GM12892 (cell line): ENCODE measurements at places on chromosomes 7 and 10.

DNA sequence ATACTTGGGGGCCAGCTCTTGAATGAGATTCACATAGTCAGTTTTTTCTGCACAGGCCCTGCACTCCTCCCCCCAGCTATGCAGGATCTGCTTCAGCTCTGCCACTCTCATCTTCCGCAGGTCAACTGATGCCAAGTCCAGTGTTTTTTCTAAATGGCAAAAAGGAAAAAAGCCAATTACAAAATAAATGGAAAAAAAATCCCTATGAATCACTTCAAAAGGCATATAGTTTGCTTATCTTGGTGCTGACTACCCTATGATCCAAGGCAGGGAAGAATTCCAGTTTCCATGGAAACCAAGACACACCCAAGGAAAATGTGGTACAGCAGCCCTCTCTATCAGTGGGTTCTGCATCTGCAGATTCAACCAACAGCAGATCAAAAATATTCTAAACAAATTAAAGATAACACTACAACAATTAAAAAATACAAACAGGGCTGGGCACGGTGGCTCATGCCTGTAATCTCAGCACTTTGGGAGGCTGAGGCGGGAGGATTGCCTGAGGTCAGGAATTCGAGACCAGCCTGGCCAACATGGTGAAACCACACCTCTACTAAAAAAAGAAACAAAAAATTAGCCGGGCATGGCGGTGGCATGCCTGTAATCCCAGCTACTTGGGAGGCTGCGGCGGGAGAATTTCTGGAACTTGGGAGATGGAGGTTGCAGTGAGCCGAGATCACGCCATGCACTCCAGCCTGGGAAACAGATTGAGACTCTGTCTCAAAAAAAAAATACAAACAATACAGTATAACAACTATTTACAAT lies 17.6 kb downstream of the CDNF start:
- no peak for DNase-seq

DNA sequence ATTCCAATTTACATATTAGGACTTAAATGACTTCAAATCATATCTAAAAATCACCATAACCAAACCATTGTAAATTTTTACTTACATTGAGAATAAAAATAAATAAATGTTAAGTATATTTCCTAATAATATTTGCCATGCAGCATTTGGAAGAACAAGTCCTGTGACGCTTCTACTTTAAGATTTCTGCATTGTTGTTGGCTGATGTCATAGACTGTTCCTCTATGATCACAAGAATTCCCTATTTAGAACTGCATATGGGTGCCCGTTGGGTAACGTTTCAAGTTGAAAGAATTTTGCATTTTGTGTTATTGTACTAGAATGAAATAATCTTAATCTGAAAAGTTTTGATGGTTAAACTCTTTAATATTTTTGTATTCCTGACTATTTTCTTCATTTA lies 5.1 kb upstream of the ITGB1 start:
- no peak for DNase-seq

DNA sequence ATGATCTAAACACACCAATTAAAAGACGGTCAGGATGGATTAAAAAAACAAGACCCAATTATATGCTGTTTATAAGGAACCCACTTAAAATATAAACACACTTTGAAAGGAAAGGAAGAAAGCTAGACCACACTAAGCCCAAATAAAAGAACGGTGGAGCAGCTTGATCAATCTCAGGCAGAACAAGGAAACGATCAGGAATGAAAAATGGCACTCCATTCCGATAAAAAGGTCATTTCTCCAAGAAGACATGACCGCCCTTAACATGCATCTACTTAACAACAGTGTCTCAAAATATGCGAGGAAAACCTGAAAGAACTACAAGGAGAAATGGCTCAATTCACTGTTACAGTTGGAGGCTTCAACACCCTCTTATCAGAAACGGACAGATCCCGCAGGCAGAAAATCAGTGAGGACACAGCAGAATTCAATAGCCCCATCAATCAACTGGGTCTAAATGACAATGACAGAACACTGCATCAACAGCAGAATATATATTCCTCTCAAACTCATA lies 210.0 kb downstream of the MAD1L1 start:
- DNase-seq: no peak

DNA sequence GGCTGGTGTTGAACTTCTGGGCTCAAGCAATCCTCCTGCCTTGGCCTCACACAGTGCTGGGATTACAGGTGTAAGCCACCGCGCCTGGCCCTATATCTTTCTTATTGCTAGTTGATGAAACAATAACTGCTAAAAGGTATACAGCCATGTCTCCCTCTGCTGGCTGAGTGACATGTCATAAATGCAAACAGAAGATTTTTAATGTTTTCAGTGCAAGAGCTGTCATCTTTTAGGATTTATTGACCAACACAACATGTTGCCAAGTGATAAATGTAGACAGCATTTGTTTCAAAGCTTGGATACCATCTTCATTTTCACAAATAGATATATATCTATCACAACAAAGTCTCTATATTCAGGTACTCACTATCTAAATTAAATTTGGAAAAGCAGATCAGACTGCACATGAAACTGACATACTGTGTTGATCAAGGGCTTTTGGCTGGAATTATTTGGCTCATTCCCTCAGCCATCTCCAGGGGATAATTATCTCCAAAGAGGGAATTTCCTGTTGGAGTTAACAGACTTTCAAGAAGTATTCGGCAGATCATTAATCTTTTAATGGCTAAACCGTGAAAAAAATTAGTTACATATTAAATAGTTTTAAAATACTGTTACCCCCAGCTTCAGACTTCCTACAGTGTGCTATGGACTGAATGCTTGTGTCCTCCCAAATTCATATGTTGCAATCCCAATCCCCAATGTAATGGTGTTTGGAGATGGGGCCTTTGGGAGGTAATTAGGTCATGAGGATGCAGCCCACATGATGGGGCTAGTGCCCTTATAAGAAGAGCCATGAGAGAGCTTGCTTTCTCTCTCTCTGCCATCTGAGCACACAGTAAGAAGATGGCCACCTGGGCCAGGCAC lies 41.3 kb upstream of the SRPK2 start:
- DNase-seq: no peak

DNA sequence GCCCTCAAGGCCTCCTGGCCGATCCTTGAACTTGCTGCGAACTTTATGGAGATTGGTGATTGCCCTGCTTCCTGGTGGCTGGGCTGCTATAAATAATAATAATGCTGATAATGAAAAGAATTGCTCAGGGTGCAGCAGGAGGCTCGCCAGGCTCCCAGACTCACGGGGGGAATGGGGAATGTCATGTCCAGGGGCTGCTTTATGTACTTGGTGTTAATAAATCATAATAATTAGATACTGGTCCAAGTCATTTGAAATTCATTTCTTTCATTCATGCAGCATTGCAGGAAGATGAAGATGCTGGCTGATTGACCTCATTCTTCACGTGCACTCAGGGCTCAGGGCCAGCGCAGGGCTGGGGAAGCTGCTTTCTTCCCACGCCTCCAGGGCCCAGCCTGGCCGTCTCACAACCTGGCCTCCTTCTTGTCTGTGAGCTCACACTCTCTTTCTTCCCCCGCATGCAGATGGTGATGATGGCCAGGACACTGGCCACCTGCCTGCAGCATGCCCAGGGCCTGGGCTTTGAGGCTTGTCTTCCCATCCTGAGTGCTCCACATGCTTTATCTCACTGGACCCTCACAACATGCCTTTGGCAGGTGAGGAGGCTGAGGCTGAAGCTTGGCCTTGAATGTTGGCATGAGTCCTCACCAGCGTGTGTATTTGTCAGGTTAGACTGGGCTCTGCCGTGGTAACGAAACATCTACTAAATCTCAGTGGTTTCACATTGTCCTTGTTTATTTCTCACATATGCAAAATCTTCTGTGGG lies 138.4 kb upstream of the TNS3 start:
- no peak for DNase-seq

GRCh38 chr7:8592167-8592566 lies 158.8 kb downstream of the NXPH1 start:
- DNase-seq: no peak

DNA sequence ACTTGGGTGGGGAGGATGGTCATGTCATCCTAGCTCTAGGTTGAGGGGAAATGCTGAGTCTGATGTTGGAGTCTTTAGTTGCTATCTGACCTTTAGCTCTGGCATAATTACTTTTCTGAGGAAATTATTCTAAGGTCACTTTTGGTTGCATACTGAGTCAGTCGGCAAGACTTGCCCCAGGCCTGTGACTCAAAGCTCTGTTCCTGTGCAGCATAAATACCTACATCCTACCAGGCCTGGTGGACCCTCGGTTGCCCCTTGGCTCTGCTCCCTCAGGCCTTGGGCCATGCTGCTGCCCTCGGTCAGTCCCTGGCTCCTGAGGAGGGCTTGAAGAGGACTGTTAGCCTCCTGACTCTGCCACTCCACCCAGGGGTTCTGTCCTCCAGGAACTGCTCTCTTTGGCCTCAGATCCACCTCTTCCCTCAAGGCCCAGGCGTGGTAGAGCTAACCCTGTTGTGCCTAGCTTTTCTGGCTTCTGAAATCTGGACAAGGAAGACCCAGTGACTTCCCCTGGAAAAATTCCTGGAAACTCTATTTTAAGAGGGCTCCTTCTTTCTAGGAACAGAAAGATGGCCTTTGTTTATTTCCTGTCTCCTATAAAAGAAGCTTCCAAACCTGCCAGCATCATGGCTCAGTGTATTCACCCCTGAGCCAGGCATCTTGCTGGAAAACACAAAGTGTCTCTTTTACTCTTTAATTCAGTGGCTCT lies 71.2 kb downstream of the TMEM178B start:
- DNase-seq: no peak
